EL (cell line): ENCODE measurements at places on chromosomes 11 and 22.
A peak's percentile ranks its signal among the peaks of the same experiment; 100 is the strongest.

DNA sequence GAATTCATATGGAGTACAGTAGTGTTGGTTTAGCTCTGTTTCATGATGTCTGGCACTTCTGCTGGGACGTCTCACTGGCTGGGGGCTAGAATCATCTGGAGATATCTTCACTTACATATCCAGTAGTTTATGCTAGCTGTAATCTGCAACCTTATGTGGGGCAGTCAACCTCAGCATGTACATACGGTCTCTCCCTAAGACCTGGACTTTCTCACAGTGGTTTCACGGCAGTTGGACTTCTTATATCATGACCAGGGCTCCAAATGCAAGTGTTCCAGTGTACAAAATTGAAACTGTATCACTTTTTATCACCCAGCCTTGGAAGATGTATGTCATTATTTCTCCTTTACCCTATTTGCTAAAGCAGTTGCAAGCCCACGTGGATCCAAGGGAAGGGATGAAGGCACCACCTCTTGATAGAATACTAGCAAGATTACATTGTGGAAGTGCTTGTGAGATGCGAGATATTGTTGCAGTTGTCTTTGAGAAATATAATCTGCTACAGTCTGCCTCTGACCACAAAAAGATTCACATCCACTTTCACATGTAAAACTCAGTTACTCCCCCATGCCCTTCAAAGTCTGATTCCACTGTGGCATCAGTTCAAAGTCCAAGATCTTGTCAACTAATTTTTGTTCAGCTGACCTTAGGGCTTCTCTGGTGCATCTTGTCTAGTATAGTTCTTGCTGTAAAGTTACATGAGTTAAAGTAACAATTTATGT is 316.6 kb upstream of the NCAM1 start:
- no peak for DNase-seq

- peak; percentile 40 for DNase-seq
Measured at GRCh38 chr11:2305788-2306451, 4.1 kb downstream of the TSPAN32 start.

GRCh38 chr22:42862045-42862734 is 5.1 kb upstream of the ARFGAP3 start:
- peak; percentile 56 for DNase-seq

DNA sequence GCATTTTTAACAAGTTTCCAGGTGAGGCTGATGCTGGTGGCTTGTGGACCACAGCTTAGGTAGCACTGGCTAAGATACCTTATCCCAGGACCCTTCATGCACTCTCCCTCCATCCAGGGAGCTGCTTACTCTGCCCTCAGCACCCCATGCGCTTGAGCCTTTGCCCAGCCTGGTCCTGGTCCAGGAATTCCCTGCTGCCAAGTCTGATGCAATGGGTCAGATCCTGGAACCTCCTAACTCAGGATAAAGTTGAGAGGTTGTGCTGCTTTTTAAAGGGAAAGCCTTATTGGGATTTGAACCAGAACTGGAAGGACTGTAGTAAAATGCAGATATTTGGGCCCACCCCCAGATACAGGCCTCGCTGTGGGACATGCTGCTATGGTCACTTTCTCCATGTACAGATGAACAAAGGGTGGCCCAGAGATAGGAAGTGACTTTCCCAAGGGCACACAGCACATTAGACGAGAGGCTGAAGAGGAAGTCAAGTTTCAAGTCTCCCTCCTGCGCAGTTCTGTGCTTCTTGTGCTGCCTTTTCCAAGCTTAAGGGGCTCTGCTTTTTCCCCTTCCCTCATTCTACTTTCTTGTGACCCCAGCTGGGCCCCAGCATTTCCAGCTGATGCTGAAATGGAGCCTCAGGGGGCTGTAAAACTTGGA is 824 bp upstream of the LGALS12 start:
- DNase-seq: no peak

- DNase-seq: no peak
Measured at GRCh38 chr11:122213171-122213570, 97.2 kb upstream of the BLID start.

- no peak for DNase-seq
Measured at GRCh38 chr11:36347384-36347906, 51.4 kb downstream of the PRR5L start.

- DNase-seq: no peak
Measured at GRCh38 chr11:130177782-130178181, 18.2 kb downstream of the ST14 start.

GRCh38 chr22:20147237-20147988 is 3.4 kb downstream of the CCDC188 start:
- DNase-seq: no peak

DNA sequence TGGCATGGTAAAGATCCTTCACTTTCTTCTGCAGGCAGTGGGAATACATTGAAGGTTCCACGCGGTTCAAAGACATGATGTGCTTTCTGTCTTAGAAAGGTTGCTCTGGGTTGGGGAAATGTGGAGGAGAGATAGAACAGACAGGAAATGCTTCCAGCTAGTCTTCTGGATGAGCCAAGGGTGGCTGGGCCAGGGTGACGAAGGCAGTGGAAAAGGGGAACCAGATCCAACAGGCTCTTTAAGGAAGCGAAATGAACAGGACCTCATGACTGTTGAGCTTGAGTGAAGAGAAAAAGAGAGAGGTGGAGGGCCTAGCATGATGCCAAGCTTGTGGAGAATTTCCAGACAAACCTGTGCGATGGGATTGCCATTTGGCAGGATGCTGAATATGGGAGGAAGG is 56.4 kb upstream of the LMO1 start:
- no peak for DNase-seq

GRCh38 chr22:36321797-36322601 is 65.8 kb downstream of the MYH9 start:
- DNase-seq: no peak

DNA sequence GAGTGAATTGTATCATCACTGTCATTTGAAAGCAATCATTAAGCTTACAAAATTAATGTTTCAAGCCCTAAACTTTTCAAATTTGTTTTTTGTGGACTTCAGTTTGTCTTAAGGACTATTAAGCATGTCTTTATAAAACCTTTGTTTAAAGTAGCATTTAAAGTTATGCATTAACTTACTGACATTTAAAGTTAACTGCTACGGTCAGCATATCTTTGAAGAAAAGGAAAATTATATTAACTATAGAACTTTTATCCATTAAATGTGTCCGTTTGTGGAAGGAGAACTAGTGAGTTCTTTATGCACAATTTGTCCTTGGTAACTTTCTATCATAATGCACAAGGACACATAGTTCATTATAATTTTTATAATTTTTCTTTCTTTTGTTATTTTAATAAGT is 103.4 kb downstream of the FANCF start:
- no peak for DNase-seq

DNA sequence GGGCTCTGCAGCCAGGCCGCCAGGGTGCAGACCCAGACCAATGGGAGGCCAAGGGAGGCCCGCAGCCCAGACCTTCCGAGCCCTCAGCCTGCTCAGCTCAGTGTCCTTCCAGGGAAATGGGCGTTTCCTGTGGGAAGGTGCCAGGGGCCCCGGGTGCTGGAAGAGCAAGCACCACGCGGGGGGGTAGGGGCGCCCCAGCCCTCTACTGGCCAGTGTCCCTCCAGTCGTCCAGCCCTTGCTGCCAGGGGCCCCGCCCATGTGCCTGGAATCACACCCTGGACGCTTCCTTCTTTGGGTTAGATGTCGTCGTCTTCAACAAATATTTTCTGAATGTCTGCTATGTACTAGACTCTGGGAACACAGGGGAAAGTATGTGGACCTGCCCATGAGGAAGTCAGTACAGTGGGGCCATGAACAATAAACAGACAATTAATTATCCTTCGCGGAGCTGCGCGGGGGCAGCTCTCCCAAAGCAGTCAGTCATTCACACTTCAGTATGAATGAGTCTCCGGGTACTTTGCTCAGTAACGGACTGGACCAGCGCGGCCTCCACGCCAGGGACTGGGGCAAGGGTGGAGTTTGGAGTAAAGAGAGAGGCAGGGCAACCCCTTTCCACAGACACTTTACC is 60.2 kb downstream of the CDKN1C start:
- DNase-seq: peak; percentile 79
